Ascending aorta (tissue), 2 donors: ENCODE measurements at places on chromosomes 13 and 19. TPM values are rescaled to one million over a fixed set of nuclear protein-coding genes. Genes with fewer than 3 reads are reported as not detected.

NLRP4 gene
- total RNA-seq = not detected

MAB21L1 gene
- total RNA-seq = not detected

GRCh38 chr13:93847162-93847561, 620.6 kb downstream of the GPC6 start:
- no peak overlapping the region for H3K4me3 ChIP-seq
- H3K36me3 ChIP-seq = no peaks in the 10 kb centered on the region
- no peaks in the 10 kb centered on the region for H3K4me1 ChIP-seq
- DNase-seq = no peak
- no peak overlapping the region for H3K27ac ChIP-seq
- H3K27me3 ChIP-seq = no peaks in the 10 kb centered on the region

- no peaks in the 10 kb centered on the region for H3K27me3 ChIP-seq
- no peak for DNase-seq
- no peak overlapping the region for H3K27ac ChIP-seq
- no peak overlapping the region for H3K4me3 ChIP-seq
- peaks cover 54% of the 10 kb centered on the region for H3K36me3 ChIP-seq
Observed at GRCh38 chr19:40685563-40685962, 4.9 kb downstream of the NUMBL start.

DNA sequence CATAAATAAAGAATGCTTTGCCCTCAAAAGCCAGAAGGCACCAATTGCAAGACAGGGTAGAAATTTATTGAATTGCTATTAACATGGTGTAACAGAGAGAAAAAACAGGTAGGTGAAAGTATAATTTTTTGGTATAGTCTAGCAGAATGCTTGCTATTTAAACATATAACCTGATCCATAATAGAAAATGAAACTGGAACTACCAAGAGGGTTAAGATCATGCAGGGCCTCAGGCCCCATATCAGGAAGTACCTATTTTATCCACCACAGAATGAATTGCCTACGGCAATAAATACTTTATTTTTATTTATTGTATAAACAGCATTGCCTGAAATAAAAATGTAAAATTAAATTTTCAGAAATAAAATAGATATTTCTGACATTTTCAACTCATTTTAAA, 159.5 kb downstream of the PRR20E start:
- H3K4me1 ChIP-seq = no peaks in the 10 kb centered on the region
- no peak overlapping the region for H3K27ac ChIP-seq
- DNase-seq = no peak
- no peaks in the 10 kb centered on the region for H3K27me3 ChIP-seq
- no peak overlapping the region for H3K4me3 ChIP-seq
